ENCODE measurements at places on chromosomes 1 and 21.

GRCh38 chr1:218546314-218546713 lies 201.2 kb downstream of the TGFB2 start:
- no peak for DNase-seq

DNA sequence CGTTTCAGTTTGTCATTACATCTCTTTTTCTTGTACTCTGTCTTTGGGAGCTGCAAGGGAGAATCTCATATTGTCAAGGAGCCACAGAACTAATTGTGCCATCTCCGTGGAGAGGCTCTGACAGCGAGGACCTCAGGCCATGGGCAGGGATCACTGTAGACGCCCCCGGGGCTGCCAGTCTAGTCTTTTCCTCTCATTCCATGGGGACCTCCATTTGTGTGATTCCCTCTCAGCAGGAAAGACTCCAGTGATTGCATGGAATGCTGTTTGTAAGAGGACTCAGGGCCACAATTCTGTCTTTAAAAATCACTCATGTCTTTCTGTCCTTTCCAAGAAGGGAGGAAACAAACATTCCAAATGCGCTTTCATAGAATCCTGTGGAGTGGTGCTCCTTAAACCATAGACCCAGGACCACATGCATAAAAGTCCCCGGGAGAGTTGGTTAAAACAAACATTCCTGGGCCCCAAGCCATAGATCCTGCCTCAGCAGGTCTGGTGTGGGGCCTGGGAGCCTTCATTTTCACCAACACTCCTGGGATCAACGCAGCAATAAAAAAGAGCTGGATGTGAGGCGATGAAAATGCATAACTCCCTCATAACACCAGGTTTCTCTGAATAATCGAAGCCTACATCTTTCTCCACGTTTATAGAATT lies 104.5 kb downstream of the ZP4 start:
- no peak for DNase-seq

DNA sequence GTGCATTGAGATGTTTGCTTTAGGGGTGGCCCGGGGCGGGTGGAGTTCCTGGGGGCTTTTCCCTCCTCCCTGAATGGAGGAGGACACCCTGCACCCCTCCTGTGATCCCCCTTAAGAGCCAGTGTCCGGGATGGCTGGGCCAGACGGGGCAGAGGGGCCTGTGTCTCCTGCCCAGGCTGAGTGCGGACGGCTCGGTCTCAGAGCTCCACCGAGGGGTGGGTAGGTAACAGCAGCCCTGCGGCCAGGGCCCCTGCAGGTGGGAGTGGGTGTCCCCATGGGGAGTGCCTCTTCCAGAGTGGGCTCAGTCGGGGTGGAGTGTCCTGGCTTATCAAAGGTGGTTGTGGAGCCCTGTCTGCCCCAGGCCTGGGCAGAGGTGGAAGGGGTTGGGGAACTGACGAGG lies 23.1 kb downstream of the TP73 start:
- DNase-seq: no peak

GRCh38 chr1:66374561-66375111 lies 159.3 kb upstream of the SGIP1 start:
- DNase-seq: peak; percentile 47

All from GM10248 (cell line).